ENCODE measurements at places on chromosomes 11 and 22.

DNA sequence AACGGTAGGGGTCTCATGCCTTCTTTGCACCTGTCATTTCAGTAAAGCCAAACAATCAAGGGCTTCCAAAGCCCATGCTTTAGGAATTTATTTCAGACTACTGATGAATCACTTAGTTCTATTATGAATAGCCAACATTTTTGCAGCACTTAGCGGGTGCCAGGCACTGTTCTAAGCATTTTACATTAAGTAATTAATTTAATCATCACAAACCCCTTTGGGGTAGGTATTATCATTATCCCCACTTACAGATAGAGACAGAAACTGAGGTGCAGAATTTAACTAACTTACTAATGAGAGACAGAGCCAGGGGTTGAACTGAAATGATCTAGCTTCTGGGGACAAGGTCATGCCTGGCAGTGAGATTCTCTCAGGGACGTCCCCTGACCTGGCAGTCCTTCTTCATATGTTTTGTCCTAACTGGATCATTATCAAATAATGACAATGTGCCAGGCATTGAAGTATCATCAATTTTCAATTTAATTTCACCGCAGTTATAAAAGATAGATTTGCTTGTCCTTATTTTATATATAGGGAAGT lies 31.7 kb upstream of the NAV2 start:
- DNase-seq = no peak

- DNase-seq = no peak
These were observed 8.2 kb upstream of the PRR5 start for GRCh38 chr22:44693756-44694155.

DNA sequence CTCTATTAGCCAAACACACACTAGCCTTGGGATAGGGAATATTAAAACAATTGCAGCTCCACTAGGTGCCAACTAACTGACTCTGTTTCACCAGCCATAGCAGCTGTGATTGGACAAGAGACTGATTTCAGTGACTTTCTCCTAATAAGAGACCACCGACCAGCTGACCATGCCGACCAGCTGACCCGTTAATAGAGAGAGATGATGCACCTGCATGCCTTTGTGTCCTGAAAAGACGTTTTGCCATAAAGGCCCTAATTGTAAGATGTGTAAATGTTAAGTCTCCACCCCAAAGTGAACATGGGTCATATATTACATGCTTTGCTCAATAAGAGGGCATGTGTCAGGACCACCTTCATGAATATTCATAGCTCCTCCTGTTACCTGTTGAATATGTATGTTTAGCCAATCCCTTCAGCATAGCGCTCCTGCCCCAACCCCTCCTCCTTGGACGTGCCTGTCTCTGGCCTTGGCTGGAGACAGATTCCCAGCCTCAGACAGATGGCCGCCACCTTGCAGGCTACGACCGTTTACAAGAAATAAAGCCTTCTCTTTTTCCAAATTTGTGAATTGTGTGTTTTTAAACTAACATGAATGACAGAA lies 1.3 kb upstream of the NADSYN1 start:
- DNase-seq = no peak

DNA sequence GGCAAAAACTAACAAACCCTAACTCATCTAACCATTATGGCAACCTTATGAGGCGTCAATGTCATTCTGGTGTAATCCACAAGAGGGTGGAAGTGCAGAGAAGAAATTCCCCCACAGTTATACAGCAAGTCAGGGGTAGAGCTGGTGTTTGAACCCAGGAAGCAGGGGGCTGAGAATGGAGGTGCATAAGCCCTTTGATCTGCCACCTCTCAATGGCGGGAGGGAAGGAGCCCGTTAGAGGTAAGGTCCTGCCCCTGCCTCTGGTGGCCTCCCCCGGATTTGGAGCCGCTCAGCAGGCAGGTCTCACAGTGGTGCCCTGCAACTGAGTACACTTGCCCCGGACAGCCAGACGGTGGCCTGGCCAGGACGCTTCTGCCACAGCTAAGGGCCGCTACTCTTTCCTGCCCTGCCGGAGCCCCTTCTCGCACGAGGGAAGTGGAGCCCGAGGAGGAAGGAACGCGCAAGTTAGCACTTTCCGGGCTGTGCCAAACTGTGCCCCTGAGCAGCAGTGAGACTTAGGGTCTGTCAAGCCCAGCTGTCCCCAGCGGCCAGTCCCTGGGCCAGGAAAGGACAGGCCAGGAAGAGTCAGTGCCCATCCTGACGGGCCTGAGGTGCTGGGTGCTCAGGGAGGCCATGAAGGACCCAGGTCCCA lies 1.1 kb downstream of the FXYD2 start:
- DNase-seq = no peak

DNA sequence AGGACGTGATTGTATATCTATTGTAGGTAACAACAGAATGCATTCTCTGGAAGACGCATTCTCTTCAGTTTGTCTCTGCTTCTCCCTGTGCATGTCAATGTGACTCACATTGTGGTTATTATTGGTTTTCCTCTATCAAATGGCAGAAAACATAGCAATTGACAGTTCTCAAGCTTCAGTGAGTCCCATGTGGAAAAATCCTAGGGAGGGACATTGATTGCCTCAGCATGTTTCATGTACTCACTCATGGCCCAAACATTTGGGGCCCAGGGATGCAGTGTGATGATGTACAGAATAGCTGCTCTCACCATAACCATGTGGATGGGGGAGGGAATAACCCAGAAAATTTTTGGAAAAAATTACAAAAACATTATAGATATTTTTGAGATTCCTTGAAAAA lies 9.3 kb upstream of the ARL14EP start:
- no peak for DNase-seq

- DNase-seq = no peak
These were observed 418.7 kb upstream of the ANO5 start for GRCh38 chr11:21774212-21774611.

DNA sequence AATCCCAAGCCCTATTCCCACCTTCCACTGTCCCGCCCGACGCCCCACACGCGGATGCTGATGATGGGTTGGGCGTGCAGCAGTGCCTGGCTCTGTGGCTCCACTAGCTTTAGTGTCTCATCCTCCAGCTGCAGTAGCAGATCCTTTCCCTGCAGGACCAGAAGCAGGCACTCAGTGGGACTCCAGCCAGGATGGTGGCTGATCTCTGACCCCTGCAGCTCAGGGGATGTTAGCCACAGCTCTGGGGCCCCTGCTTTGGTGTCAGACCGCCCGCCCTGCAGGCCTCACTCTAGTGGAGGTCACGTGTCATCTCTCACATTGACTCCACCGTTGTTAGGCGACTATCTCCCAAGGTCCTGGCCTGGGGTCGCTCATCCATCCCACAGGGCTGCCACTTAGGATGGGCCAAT lies 11.8 kb downstream of the SMPD1 start:
- no peak for DNase-seq

DNA sequence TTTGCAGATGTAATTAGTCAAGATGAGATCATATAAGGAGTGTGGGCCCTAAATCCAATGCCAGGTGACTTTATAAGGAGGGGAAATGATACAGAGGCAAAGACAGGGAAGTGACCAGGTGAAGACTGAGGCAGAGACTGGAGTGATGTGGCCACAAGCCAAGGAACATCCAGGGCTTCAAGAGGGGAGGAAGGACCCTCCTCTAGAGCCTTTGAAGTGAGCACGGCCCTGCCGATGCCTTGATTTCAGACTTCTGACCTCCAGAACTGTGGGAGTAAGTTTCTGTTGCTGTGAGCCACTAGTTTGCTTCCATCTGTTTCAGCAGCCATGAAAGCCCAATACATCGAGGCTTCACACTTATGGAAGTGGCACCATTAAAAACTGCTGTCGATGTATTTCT lies 78.7 kb downstream of the SHANK2 start:
- no peak for DNase-seq

Measured in stimulated activated CD8-positive, alpha-beta memory T cell treated with anti-CD3 and anti-CD28 coated beads, Interleukin-7, amount 100 ng/mL, for 24 hours (primary cell).